ENCODE measurements at places on chromosomes 2 and 18.

DNA sequence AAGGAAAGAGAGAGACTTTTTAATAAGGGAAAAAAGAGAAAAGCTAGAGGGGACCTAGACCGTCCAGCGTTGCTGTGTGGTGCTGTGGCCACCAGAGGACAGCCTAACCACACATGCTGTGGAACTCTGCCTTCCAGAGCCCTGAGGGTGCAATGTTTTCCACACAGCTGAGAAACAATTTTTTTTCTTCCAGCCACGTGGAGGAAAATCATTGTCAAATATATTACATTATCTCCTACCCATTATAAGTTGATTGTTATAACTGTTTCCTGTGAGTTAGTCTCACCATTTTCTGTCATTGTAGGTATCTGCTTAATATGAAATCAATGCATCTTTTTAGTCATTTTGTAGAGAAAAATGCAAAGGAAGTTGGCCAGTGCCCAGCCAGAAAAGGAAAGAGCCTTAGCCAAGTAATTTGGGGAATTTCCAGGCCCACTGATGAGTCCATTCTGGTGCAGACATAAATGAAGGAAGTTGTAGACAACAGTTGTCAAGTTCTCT is 5.9 kb upstream of the MRPL19 start:
- DNase-seq, result peak; percentile 68

DNA sequence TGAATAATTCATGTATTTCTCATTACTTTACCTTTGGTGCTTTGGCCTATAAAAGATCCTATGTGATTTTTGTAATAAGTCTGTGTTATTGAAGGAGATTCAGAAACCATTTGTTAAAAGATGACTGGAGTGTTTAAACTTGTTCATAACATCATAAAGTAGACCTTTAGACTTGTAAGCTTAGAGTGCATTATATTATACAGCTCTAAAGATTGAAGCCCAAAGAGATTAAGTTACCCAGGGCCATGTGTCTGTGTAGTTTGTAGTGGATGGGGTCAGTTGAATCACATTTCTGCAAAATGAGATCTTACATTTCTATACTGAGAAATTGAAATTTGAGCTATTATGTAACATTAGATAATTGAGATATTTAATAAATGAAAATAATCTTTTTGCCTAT is 60.2 kb upstream of the STON1 start:
- DNase-seq, result no peak

GRCh38 chr2:240922245-240922981 is 16.3 kb downstream of the CROCC2 start:
- DNase-seq, result peak; percentile 5

- DNase-seq, result peak; percentile 53
These were observed 41.1 kb downstream of the NHEJ1 start for GRCh38 chr2:219119422-219120043.

DNA sequence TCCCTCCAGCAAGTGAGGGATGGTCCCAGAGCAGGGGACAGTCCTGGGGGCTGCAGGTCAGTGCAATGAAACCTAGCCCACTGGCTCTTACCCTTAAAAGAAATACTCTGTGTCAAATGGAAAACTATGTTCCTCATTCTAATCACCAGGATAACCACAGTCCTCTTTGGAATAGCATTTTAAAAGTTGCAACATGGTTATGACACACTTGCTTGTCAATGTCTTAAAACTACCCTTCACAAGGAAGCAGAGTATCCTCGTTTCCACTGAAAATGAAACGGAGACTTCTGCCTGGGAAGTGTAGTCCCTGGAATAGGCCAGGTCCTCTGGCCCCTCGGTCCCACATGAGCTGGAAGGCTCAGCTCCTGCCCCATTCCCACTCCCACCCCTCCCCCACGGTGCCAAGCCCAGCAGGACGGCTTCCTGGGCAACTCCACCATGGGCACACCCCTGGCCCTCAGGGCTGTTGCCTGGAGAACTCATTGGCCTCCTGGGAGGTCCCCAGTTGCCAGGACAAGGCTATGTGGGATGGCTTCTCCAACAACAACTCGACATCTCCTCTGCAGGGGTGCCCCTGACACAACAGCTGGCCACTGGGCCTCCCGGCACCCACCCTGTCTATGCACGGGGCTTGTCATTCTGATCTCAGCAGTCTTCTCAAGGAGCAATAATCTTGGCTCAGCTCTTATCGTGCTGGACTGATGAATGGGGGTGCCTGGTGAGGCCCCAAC is 38.3 kb upstream of the ST3GAL5 start:
- DNase-seq, result no peak

GRCh38 chr2:174662859-174663258 is 65.3 kb upstream of the WIPF1 start:
- no peak for DNase-seq

GRCh38 chr2:95334916-95335641 is 37.9 kb downstream of the KCNIP3 start:
- no peak for DNase-seq

DNA sequence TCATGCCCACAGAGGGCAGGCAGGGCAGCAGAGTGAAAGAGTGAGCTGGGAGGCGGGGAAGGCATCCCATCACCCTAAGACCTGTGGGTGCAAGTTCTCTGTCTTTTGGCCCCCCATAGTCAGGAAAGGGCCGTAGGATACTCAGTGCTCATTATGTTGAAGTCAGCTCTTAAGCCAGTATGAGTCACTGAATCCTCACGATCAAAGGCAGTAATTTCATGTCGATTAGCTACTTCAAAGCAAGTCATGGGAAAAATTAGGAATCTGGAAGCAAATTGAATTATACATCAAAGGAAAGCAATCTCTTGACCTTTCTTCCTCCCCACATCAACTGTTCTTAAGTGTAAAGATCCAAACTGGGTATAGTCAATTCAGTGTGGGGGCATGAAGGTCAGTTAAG is 178.9 kb downstream of the FHOD3 start:
- DNase-seq, result no peak

DNA sequence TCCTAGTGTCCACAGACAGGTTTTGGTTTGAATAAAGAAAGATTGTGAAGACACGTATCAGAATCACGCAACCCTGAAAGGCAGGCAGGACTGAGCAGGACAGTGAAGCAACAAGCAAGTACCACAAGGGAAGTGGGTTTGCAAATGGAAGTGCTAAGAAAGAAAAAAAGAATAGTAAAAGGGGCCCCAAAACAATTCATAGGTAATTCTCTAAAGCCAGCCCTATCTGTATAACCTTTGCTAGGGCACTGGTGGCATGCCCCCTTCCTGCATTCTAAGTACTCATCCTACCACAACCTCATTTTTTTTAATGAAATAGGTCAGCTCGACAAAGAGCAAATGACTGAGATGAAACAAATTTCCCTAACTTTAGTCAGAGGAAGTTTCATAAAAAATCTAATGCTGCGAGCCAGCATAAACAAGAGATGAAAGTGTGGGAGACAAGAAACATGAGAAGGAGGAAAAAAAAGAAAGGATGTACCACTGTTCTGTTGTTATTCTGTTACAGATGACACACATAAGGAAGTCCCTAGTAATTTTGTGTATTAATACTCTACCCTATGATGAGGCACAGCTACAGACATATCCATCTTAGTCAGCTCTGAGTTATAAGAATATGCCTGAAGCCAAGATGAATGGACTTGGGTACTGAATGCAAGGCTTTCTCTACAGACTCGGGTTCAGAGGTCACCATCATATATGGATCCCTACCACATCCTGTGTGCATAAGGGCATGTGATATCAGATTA is 32.2 kb downstream of the IKZF2 start:
- no peak for DNase-seq

- no peak for DNase-seq
These were observed 612.2 kb downstream of the TSN start for GRCh38 chr2:122367646-122368010.

DNA sequence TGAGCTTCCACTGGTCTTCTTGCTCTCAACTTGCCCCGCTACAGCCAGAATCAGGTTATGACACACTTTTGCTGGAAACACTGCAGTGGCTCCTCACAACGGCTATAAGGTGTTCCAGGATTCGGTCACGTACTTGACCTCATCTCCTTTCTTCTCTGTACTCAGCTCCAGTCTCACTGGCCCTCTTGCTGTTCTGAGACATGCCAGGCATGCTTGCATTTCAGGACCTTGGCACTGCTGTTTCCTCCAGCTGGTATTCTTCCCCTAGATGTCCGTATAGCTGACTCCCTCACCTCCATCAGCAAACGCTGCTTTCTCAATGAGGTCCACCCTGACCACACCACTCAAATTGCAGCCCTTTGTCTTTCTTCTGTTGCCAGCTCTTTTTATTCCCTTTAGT is 31.9 kb upstream of the C1GALT1C1L start:
- no peak for DNase-seq

- no peak for DNase-seq
These were observed 97.8 kb downstream of the VSNL1 start for GRCh38 chr2:17638196-17638743.

DNA sequence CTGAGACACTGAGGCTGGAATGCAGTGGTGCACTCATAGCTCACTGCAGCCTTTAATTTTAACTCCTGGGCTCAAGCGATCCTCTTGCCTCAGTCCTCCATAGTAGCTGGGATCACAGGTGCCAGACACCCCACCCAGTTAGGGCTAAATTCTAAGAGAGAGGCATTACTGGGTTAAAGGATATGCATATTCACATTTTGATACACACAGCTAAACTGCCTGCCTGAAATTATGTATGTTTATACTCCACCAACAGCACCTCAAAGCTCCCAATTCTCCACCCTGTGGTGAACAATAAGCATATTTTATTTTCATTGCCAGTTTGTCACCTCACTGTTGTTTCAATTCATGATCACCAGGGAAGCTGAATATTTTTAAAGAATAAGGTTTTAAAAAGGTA is 18.7 kb upstream of the MCM6 start:
- DNase-seq, result no peak

DNA sequence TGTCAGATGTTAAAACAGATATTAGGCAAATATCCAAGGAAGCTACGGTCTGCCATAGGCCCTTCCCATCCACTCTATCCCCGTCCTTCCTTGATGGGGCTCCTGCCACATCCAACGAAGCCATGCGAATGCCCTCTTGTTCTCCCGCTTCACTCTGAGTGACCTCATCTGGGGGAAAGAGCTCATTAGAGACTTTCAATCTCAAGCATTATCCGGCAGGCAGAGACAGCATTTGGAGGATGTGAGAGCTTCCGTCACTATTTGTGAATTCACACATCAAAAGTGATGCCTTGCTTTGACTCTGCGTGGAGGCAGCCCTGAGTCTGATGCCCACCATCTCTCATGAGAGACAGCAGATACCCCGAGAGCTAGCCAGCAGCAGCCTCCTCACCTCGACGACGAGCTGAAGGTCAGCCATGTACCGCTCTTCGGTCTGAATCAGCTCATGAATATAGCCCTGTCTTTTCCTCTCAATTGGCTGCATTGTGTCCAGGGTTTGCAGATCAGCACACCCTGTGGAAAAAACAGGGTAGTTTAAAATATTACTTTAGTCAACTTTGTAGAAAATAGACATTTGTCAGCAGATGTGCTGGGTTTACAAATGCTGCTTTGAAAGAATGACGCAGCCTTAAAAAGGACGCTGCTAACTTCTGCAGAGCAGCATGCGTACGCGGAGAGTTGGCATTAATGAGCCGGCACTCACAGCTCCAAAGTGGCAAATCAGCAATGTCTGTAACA is 45.9 kb downstream of the FAM228A start:
- DNase-seq, result no peak

DNA sequence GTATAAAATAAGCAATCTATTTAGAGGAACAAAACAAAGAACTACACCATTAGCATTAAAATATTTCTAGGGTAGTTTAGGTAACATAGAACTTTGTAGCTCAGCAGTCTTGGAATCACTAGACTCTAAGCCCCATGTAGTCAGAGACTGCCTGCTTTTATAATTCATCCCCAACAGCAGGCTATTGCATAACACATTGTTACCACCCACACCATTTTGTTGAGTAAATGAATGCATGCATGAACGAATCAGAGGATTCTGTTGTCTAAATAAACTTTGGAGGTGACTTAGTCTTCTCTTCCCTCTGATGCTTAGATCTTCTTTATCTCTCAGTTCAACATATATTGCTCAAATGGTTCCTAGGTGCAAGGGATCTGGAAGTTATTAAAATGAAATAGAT is 167.6 kb upstream of the TNP1 start:
- no peak for DNase-seq

- DNase-seq, result no peak
These were observed 52.8 kb downstream of the MYO7B start for GRCh38 chr2:127588241-127588640.

DNA sequence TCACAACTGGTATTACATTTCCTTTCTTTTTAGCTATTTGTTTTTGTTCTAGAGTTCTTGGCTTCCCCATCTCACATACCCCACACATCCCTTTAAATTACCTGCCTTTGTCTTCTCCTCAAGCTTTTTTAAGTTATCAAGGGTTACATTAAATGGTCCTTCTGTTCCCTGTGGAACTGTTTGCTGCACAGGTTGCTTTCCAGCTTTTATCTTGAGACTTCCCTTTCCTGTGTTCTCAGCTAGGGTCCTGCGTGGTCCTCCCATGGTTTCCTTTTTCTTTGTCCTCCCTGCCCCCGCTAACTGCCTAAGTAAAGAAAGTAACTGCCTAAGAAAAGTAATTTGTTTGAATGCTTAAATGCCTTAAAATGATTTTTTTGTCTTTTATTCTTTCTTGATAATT is 66.8 kb downstream of the EPB41L5 start:
- no peak for DNase-seq

DNA sequence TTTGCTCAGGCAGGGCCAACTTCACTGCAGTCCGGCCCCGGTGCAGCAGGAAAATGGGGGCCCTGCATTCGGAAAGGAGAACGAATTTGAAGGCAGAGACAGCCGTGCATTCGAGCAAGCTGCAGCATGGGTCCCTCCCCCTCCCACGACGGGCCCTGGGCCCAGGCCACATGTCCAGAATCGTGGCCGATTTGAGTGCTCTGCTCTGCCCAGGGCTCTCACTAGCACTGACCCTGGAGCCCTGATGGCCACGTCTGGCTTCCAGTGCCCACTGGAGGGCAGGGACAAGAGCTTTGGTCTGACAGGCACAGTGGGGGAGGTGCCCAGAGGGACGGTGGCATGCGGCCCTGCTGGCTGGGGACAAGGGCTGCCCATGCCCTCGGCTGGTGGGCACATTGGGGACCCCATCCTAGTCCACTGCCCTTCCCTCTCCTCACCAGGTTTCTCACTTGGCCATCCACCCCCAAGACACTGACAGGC is 14.4 kb upstream of the KLHL30 start:
- no peak for DNase-seq

- DNase-seq, result peak; percentile 76
These were observed 2.0 kb downstream of the BCL11A start for GRCh38 chr2:60551240-60552077.

GRCh38 chr18:63975628-63976027 is 5.7 kb downstream of the SERPINB8 start:
- DNase-seq, result no peak

DNA sequence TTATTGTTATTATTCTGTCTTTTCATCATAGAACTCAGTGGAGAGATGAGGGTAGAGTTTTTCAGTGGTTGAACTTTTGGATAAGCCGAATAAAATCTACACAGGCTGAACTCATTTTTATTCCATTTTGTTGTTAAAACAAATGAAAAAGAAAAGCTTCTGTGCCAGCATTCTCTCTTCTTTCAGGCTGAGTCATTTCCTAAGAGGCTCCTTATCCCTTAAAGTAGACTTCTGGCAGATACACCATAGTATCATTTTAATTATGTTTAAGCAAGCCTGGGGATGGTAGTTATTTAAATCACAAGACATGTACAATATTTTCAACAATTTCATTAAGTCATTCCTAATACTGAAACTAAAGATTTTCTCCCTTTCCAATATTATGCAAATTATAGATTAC is 1364.0 kb upstream of the NRXN1 start:
- DNase-seq, result no peak

- no peak for DNase-seq
These were observed 72.0 kb downstream of the KCNE4 start for GRCh38 chr2:223123855-223124610.

- DNase-seq, result no peak
These were observed 47.0 kb downstream of the RAPGEF4 start for GRCh38 chr2:172782506-172783164.

- no peak for DNase-seq
These were observed 51.7 kb downstream of the TNS1 start for GRCh38 chr2:217951091-217951490.
